ENCODE measurements at places on chromosomes 3 and 15.

- no peak overlapping the region for H3K27ac ChIP-seq
- no peaks in the 10 kb centered on the region for H3K4me1 ChIP-seq
- no peaks in the 10 kb centered on the region for H3K27me3 ChIP-seq
- no peak for DNase-seq
- no peak overlapping the region for H3K4me3 ChIP-seq
Measured at GRCh38 chr3:183064475-183064874, 34.8 kb downstream of the MCCC1 start.

DNA sequence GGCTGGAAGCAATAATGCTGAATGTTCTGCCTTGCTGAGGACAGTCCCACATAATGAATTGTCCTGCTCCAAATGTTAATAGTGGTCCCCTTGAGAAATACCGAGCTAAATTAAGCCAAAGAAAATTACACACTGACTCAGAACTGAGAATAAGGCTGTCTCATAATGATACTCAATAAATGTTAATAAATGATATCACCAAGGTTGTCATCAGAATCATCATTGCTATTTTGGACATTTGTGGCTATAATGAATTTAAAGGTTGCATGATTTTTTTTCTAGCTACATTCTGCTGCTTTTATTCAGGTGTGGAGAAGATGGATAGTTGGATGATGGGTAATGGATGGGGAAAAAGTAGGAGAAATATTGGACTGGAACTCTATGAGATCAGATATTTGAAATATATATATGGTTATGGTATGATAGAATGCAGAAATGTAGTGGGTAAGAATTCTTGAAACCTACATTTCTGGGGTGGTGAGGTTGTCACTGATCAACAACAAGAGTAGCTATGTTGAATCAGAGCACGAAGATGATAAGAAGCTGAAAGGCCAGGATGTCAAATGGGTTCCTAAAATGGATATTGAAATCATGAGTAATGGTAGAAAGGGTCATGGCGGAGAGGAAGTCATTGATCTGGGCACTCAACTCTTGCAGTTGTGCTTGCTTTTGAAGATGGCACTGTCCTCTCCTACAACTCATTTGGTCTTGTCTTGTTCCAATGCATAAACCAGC is 12.8 kb downstream of the CHST2 start:
- no peak overlapping the region for H3K4me3 ChIP-seq
- H3K36me3 ChIP-seq: no peaks in the 10 kb centered on the region
- H3K27me3 ChIP-seq: no peaks in the 10 kb centered on the region
- no peaks in the 10 kb centered on the region for H3K4me1 ChIP-seq
- DNase-seq: no peak
- H3K27ac ChIP-seq: no peak overlapping the region

- H3K27me3 ChIP-seq: no peaks in the 10 kb centered on the region
- H3K27ac ChIP-seq: no peak overlapping the region
- no peaks in the 10 kb centered on the region for H3K4me1 ChIP-seq
Measured at GRCh38 chr3:125121246-125122010, 65.6 kb upstream of the HEG1 start.

DNA sequence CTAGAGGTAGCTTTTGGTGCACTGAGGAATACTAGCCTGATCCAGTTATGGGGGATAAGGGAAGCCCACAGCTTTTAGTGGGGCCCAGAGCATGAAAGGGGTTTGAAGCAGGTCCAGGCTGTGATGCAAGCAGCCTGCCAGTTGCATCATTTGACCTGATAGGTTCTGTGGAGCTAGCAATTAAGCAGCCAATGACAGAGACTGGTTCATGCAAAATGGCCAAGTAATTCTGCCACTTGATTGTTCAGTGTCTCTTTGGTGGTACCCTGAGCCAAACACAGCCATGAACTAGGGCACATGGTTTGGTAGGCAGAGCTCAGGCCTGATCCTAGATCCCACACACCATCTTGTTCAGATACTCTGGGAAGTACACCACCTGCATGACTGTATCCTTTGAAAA is 91.0 kb upstream of the PRR23C start:
- no peak for DNase-seq
- no peak overlapping the region for H3K27ac ChIP-seq
- no peaks in the 10 kb centered on the region for H3K27me3 ChIP-seq
- no peaks in the 10 kb centered on the region for H3K36me3 ChIP-seq

DNA sequence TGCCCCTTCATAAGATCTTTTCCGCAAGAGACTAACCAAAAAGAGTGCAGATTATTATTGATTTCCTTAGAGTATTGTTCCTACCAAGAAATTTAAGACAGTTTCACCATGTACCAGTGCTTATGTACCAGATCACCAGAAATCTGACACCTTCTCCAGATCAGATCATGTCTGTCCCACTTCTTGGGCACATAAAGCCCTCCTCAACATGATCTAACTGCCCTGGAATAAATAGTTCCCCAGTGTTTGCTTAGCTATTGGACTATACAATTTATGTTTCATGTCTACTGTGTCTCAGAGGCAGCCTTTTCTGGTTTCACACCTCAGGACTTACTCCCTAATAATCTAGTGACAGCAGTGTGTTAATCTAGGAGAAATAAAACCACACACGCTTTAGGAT is 46.8 kb downstream of the NME9 start:
- no peak overlapping the region for H3K4me3 ChIP-seq
- H3K27me3 ChIP-seq: no peaks in the 10 kb centered on the region
- no peak overlapping the region for H3K27ac ChIP-seq

Data from small intestine (tissue), 16 donors.